ENCODE measurements at places on chromosomes 4 and X.

GRCh38 chr4:52994567-52994966 is 132.4 kb downstream of the RASL11B start:
- DNase-seq: no peak

DNA sequence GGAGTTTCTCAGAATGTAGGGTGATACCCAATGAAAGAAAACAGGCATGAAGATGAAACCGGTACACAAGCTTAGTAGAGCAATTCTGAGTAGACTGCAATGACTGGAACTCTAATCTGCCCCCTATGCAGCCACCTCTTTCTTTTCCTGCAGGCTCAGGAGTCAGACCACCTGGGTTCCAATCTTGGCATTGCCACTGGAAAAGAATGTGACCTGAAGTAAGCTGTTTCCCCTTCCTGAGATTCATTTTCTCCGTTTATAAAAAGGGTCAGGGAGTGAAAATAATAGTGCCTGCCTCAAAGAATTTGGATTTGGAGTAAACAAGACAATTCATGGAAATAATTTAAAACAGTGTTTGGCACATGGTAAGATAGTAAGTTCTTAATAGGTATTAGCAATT is 1464.0 kb downstream of the PCDH7 start:
- DNase-seq: no peak

- DNase-seq: no peak
Measured at GRCh38 chr4:157775971-157776370, 396.9 kb downstream of the GASK1B start.

GRCh38 chr4:80539190-80539589 is 203.7 kb downstream of the CFAP299 start:
- DNase-seq: no peak

DNA sequence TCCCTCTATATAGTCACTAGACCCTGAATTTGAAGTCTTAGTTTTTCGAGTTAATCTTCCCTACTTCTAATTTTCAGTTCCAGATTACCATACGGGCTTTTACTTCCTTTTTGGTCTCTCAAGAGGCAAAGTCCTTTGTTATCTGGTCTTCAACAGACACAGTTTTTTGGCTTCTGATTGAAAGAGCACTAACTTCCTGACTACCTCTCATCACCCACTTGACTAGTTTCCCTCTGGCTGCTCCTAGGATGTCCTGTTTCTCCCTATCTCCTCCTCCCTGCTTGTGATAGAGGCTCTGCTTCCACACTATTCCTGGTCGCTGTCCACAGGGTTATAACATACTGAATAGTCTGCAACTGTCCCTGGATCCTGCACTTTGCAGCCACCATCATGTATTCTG is 16.7 kb upstream of the WDR44 start:
- DNase-seq: no peak

- DNase-seq: no peak
Measured at GRCh38 chrX:69146739-69147138, 18.5 kb downstream of the PJA1 start.

DNA sequence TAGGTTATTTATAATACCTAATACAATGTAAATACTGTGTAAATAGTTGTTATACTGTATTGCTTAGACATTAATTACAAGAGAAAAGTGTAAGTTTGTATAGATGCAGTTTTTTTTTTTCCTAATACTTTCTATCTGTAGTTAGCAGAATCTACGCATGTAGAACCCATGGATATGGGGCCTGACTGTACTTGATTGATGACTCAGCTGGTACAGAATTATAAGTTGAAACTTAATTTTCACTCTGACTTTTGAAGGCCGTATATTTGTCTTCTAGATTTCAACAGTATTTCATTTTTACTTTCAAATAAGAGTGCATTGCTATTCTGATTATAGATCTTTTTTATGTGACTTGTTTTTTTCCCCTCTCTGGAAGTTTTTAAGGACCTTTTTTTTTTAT is 30.8 kb upstream of the NDUFC1 start:
- DNase-seq: no peak

- no peak for DNase-seq
Measured at GRCh38 chr4:52932591-52933470, 70.7 kb downstream of the RASL11B start.

All from stimulated activated CD8-positive, alpha-beta memory T cell treated with anti-CD3 and anti-CD28 coated beads, Interleukin-7, amount 100 ng/mL, for 1 hour (primary cell).